ENCODE measurements at places on chromosomes 11 and 22. TPM values are rescaled to one million over a fixed set of nuclear protein-coding genes. Genes with fewer than 3 reads are reported as not detected.

DNA sequence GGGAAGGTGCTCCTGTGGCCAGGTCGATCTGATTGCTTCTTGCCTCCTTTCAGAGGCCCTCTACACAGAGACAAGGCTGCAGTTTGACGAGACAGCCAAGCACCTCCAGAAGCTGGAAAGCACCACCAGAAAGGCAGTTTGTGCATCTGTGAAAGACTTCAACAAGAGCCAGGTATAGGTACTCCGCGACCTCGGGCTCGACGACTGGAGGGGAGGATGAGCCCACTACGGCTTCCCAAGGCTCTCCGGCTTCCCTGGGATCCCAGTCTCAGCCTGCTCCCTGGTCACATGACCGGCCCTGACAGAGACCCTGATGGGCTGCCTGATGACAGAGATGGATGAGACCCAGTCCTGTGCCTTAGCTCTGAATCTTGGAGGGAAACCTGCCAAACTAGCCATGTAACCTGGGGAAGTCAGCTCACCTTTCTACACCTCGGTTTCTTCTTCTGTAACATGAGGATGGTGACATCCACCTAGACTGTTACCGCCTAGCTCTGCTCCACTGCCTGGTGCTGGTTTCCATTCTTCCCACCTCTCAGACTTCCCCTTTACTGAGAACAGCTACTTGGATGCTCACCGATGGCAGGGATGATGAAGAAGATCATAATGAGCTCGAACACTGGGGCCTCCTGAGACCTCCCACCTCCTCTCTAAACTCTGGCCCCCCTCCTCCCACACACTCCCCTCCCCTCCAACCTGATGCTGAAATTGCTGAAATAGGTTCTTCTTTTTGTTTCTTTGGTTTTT is 8.9 kb downstream of the RIBC2 start:
- H3K36me3 ChIP-seq: no peaks in the 10 kb centered on the region
- H3K4me3 ChIP-seq: no peak overlapping the region
- H3K27ac ChIP-seq: no peak overlapping the region
- no peak for DNase-seq

- no peak overlapping the region for H3K27ac ChIP-seq
- H3K4me1 ChIP-seq: no peaks in the 10 kb centered on the region
- no peak overlapping the region for H3K4me3 ChIP-seq
- H3K36me3 ChIP-seq: no peaks in the 10 kb centered on the region
- DNase-seq: no peak
Observed at GRCh38 chr11:78010304-78010703, 12.8 kb downstream of the KCTD14 start.

GRCh38 chr22:45584121-45584570 is 81.5 kb downstream of the FBLN1 start:
- no peaks in the 10 kb centered on the region for H3K36me3 ChIP-seq
- H3K27ac ChIP-seq: no peak overlapping the region
- H3K4me1 ChIP-seq: 0 out of 2 replicates have a peak, but pooled peaks cover 4% of the 10 kb centered on the region

GRCh38 chr11:16184588-16184987 is 171.8 kb downstream of the SOX6 start:
- DNase-seq: peak; percentile 70
- H3K27me3 ChIP-seq: no peaks in the 10 kb centered on the region
- no peak overlapping the region for H3K4me3 ChIP-seq
- H3K4me1 ChIP-seq: peaks cover 12% of the 10 kb centered on the region
- H3K36me3 ChIP-seq: no peaks in the 10 kb centered on the region
- peak overlapping the region; percentile 26 for H3K27ac ChIP-seq

- peak overlapping the region; percentile 92 for H3K4me3 ChIP-seq
- H3K27me3 ChIP-seq: no peaks in the 10 kb centered on the region
- H3K27ac ChIP-seq: 0 out of 2 replicates have a peak overlapping the region, but pooled peaks have one; percentile 4
- peaks cover 66% of the 10 kb centered on the region for H3K4me1 ChIP-seq
- peaks cover 39% of the 10 kb centered on the region for H3K36me3 ChIP-seq
Observed at GRCh38 chr11:68118706-68119448, 2.3 kb downstream of the CHKA start.

DNA sequence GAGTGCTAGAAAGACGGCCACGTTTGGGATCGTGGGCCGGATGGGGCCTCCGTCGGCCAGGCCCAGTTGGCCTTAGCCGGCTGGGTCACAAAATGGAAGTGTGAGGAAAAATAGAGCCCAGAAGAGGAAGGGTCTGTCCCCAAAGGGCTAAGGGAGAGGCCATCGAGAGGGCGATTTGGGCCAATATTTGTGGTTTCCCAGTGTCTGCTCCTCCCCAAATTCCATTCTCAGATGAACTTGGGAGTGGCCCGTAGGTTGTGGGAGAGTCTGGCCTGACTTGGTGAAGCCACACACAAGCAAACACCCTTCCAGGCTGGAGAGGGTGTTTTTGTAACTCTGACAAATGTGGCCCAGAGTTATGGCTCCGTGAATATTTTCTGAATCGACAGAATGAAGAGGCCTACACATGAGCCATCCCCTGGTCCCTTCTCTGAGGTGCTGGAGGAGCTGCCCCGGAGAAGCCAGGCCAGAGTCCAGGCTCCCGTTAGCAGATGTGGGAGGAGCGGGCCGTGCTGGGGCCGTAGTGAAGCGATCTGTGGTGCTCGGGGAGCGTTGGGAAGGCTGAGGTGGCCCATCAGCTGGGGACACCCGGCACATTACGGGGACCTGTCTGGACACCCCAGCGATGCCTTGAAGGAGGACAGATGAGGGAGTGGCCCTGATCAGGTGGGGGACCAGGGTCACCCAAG is 73.5 kb upstream of the PPARA start:
- H3K4me3 ChIP-seq: peak overlapping the region; percentile 21
- H3K36me3 ChIP-seq: peaks cover 7% of the 10 kb centered on the region
- peak; percentile 56 for DNase-seq
- no peaks in the 10 kb centered on the region for H3K27me3 ChIP-seq

DNA sequence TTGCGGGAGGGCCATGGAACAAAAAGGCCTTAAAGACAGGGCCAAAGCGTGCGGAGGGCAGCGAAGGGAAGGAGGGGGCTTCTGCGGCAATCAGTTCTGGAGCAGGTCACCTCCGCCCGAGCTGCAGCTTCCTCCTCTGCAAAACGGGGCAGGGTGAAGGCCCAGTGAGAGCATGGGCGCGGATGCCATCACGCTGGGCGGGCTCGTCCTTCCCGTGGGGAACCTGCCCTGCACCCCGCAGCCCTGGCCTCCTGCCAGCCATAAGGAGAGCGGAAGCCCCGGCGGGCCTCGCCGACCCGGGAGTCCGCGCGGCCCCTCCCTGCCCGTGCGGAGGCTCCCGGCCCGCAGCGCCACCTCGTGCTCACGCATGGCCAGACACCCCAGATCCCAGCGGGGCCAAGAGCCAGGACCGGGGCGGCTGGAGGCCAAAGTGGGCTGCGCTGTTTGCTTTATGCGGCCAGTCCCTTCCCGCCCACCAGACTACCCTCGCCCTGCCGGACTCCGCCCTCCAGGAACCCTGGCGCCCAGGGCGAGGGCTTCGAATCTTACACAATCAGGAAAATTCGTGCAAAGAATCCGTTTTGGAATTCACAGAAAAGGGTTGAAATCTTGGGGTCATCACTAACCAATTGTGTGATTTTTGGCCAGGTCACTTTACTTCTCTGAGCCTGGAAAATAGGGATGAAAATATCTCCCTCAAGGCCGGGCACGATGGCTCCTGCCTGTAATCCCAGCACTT is 16.1 kb downstream of the TSKU start:
- peaks cover 41% of the 10 kb centered on the region for H3K36me3 ChIP-seq
- peak; percentile 89 for DNase-seq
- H3K4me1 ChIP-seq: peaks cover 39% of the 10 kb centered on the region
- H3K27me3 ChIP-seq: no peaks in the 10 kb centered on the region
- H3K4me3 ChIP-seq: no peak overlapping the region
- H3K27ac ChIP-seq: no peak overlapping the region

GRCh38 chr11:73143126-73143838 is 1.2 kb upstream of the FCHSD2 start:
- no peaks in the 10 kb centered on the region for H3K27me3 ChIP-seq
- peaks cover 20% of the 10 kb centered on the region for H3K4me1 ChIP-seq
- H3K36me3 ChIP-seq: no peaks in the 10 kb centered on the region

DNA sequence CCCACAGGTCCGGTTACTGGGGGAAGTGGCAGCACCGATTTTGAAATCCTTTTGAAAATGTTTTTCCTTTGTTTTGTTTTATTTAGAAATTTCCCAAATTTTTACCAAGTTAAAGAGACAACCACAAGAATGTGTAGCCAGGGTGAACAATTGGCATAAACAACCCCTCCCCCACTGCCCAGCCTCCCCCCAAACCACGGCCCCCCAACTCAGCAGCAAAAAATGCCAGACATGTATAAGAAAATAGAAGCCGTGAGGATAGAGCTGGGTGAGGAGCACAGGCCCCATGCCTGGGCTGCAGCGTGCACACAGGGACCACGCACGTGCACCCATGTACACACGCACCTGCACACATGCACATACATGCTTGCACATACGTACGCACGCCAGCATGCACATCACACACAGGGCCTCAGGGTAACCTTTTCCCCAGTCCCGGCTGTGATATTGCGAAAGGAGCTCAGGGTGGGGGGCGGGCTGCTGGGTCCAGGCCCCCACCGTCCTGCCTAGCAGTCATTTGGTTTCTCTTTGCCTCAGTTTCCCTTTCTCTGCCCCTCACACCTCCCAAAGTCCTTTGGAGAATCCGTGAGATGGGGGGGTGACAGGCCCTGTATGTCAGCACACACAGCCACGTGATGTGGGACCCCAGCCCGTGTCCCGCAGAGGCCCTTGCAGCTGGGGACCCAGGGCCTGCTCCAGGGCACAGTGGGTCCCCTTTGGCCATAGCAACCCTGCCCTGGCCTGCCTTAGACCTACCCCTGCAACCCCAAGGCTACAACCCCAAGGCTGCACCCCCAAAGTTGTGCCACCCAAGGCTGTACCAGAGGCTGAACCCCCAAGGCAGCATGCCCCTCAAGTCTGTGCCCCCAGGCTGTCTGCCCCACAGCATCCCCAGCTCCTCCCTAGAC is 42.9 kb downstream of the IGF2 start:
- no peak for DNase-seq
- no peak overlapping the region for H3K4me3 ChIP-seq
- H3K27me3 ChIP-seq: 0 out of 2 replicates have a peak, but pooled peaks cover under 1% of the 10 kb centered on the region
- H3K4me1 ChIP-seq: peaks cover 17% of the 10 kb centered on the region
- H3K36me3 ChIP-seq: no peaks in the 10 kb centered on the region

GRCh38 chr11:35014346-35014745 is 97.9 kb downstream of the PDHX start:
- H3K36me3 ChIP-seq: no peaks in the 10 kb centered on the region
- H3K27me3 ChIP-seq: no peaks in the 10 kb centered on the region

GRCh38 chr11:6693342-6694228 is 10.4 kb upstream of the MRPL17 start:
- no peak overlapping the region for H3K27ac ChIP-seq
- no peaks in the 10 kb centered on the region for H3K4me1 ChIP-seq

- H3K36me3 ChIP-seq: no peaks in the 10 kb centered on the region
- no peak for DNase-seq
- H3K27ac ChIP-seq: no peak overlapping the region
- H3K4me1 ChIP-seq: no peaks in the 10 kb centered on the region
- no peak overlapping the region for H3K4me3 ChIP-seq
Observed at GRCh38 chr22:26057731-26058130, 111.5 kb upstream of the SEZ6L start.

DRICH1 gene
- total RNA-seq: 0.57 TPM

RHOD gene
- total RNA-seq: 156 TPM

GGT1 gene
- total RNA-seq: 10.2 TPM

MS4A4E gene
- total RNA-seq: not detected
